Fibroblast of skin of back (primary cell): ENCODE measurements at places on chromosomes 2 and 18.

- DNase-seq = no peak
Measured at GRCh38 chr18:58148954-58149471, 105.0 kb downstream of the NEDD4L start.

DNA sequence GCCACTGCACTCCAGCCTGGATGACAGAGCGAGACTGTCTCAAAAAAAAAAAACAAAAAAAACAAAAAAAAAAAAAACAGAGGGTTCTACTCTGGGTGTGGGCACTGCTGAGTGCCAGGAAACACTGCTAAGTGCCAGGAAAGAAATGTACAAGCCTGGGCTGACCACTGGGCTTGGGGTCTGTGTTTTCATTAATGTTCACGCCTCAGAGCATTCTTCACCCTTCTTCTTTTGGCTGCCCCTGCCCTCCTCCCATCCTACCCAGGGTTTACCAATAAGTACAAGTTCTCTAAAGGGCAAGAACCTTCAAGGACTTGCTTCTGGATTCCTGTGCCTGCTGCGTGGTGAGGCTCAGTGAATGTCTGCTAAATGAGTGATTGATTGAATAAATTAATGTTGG lies 49.3 kb upstream of the LRPPRC start:
- DNase-seq = no peak

GRCh38 chr2:171762879-171763573 lies 75.8 kb downstream of the DYNC1I2 start:
- peak; percentile 68 for DNase-seq

GRCh38 chr18:9894454-9895068 lies 8.8 kb downstream of the TXNDC2 start:
- DNase-seq = no peak

DNA sequence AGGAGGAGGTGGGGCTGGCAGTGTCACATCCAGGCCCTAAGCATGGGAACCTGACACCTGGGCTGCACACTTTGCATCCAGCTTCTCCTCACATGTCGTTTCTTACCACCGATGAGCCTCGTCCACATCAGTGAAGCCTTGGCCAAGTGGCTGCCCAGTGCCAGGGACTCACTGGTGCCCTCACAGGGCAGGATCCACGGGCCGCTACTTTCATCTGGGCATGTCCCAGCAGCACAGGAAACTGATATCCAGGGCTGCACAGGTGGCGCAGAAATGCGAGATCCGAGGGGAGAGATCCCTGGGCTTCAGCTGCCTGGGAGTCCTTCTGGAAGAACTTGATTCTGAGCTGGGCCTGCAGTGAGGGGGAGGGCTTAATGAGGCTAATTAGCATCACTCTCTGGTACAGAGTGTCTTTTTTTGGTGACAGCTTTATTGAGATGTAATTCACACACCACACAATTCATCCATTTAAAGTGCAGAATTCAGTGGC lies 291.6 kb upstream of the HDAC4 start:
- DNase-seq = no peak

DNA sequence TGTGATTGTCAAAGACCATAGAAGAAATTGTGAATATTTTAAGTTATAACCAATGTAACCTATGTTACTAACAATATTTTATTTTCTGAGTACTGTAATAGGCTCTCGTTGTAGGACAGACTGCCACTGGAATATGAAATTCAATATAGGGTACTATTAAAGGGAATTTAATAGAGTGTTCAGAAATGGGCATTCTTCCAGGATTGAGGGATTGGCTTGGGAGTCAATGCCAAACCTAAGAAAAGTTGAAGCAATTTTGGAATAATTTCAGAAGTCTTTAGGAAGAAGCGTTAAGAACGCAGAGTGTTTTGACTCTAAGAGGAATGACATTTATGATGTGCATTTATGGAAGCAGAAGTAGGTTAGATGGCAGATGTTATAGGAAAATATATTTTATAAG lies 79.0 kb downstream of the ACVR2A start:
- DNase-seq = no peak

DNA sequence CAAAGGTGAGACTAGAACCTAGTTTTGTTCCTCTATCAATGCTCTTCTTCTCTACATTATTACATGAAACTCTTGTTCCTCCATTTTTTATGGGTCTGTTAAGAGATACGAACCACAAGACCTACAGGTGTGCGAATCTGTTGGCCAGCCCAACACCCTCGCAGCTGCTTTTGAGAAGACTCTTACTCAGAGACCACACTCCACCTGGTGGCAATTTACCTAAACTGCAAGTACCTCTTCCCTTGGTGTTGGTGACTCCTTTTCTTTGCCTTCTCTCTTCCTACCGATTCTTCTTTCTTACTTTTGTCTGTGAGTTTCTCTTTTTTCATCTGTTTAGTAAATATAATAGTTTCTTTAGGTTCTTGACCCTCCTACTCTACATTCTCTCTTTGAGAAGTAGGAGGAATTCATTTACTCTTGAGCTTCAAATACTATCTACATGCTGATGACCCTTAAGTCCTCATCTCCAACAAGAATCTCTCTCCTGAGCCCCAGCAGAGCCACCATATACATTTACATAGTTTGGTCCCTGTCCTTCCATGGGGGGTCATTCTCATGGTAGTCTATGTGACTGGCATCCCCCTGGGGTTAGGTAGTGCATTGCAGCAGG lies 81.8 kb upstream of the GAREM1 start:
- DNase-seq = peak; percentile 56

- peak; percentile 52 for DNase-seq
Measured at GRCh38 chr18:43571078-43571689, 293.9 kb upstream of the SYT4 start.

GRCh38 chr2:105176429-105176828 lies 65.1 kb upstream of the GPR45 start:
- DNase-seq = no peak

GRCh38 chr2:191030521-191031154 lies 16.7 kb upstream of the STAT1 start:
- DNase-seq = peak; percentile 49

GRCh38 chr2:233714121-233714520 lies 1.4 kb downstream of the UGT1A5 start:
- no peak for DNase-seq

- DNase-seq = no peak
Measured at GRCh38 chr2:101821059-101821805, 123.7 kb downstream of the MAP4K4 start.

DNA sequence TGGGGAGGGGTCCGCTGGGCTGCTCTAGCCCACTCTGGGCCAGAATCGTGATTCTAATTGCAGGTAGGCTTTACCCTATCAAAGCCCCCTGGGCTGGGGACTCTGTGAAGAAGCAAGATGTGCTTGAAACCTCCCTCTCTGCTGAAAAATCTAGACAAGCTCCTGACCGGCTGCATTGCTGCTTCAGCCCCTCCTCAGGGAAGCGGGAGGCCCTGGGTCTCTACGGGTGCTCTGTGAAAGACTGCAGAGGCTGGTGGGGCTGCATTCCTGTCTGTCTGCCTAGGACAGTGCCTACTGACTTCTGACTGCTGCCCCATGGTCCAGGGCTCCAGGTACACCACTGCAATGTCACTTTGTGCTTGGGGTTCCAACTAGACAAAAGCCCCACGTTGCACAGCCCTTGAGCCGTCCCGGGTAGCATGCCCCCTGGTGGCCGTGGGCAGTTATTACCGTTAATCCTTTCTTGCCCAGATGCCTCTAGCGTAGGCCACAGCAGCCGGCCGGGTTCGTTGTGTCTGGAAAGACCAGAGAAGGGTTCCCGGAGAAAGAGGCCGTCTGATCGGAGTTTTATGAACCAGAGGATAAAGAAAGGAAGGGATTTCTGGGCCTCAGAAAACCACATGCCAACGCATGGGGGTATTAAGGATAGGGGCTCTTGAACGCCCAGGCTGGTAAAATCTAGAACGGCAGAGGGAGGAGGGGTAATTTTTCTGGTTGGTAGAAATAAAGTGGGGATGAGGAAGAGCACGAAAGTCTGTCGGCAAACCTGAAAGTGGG lies 15.9 kb upstream of the C1QL2 start:
- DNase-seq = peak; percentile 25

DNA sequence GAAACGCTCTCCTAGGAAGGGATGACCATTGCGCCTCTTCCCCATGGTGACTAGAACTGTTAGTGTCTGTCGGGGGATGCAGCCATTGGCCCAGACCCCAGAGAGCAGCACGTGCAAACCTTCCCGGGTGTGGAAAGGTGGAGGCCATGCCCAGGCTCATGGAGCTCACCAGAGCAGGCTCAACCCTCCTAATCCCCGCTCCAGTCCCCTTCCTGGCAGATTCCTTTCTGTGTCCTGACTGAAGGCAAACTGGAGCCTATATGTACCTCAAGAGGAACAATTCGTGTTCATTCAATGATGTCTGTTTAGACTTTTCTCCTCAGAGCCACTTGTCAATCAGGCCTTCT lies 94.4 kb downstream of the RHOB start:
- DNase-seq = no peak

DNA sequence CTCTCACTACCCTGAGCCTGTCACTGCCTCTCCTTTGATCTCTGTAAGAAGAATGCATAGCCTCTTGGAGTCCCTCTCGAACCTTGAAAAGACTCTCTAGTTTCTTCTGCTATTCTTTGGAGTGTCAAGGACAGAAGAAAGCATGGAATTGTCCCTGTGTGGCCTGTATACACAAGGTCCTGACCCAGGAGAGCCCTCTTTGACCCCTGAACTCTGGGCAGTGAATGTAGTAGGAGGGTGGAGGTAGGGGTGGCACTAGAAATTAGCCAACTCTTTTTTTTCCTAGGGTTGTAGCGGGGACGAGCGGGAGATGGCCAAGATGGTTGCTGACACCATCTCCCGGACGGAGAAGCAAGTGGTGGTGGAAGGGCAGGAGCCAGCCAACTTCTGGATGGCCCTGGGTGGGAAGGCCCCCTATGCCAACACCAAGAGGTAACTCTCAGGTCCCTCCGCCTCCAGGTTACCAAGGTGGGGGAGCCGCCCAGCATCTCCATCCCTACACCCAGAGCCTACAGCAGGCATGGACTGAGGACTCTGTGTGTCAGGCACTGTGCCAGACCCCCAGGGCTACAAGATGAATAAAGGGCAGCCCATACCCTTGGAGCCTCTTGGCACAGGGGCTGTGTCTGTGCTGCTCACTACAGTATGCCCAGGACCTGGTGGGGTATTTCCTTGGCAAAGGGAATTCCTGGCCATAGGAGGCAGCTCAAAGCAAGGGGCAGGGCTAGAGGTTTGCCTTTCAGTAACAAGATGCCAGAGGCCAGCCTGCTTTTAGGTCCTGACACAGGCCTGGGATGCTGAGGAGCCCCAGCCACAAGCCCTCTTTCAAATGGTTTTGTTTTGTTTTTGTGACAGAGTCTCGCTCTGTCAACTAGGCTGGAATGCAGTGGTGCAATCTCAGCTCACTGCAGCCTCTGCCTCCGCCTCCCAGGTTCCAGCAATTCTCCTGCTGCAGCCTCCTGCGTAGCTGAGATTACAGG lies 16.4 kb downstream of the VIL1 start:
- no peak for DNase-seq

DNA sequence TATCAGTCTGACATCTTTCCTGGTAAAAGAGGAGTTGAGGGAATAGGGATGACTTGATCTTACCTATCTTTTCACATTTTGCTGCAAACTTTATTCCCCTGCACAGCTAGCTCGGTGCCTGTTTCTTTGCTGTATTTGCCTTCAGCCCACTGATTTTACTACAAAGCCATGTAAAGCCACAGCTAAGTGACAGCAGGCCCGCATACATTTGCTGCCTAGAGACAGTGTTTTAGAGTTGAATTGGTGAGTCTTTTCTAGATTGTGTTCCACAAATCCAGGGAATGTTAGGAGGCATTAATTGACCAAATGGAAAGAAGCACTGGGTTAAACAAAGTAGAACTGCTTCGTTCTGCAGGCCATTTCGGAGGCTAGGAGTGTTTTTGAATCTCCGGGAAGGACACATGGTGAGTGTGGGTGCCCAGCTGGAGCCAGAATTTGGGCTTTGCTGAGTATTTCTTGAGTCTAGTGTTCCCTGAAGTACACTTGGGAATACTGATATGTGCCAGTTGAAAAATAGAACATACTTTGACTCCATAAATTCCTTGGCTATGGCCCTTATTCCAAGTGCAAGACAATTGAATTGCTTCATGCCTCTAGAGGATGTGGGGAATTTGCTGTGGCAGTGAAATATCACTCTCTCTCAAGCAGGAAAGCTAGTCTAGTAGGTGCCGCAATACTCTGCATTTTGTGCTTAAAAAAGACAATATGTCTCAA lies 329.8 kb downstream of the PTPRM start:
- peak; percentile 46 for DNase-seq

DNA sequence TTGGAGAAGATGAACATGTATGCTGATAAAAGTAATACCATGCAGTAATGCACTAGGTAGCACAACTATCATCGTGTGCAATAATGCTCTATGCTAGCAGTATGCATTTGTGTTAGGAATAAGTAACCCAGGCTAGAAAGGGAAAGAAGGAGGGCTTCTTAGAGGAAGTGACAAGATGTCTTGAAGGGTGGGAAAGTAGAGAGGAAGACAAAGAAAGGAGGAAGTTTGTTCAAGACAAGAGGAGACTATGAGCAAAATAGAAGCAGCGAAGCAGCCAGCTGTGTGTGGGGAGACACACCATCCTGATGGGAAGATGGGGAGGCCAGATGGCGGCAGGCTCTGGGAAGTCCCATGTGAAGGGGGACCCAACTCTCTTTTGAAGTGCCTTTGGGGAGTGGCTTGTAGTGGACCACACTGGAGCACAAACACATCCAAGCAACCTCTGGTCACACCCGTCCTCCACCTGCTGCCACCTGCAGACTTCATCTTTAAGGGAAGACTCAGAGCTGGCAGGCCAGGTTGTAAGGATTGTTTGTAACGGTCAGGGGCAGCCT lies 39.9 kb upstream of the INHBB start:
- DNase-seq = no peak

DNA sequence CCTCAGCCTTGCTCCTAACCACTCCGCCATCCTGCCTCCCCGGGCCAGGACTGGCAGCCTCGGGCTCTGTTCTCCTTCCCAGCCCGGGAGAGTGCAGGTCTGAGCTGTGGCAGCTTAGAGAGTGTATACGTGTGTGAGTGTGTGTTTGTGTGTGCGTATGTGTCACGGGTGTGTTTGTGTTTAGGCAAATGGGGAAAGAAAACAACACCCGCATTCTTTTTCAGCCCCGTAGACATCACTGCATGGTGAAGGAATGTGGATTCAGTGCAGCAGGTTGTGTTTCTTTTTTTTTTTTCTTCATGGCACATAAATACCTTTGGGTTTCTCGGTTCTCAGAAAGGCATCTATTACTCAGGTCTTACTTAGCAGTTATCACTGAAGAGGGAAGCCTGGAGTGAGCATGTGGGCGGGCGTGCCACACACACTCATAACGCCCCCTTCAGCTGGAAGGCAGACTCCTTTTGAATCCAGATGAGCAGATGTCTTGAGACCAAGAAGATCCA lies 44.2 kb downstream of the GLI2 start:
- DNase-seq = peak; percentile 92
